ENCODE measurements at places on chromosomes 2 and 18. TPM values are rescaled to one million over a fixed set of nuclear protein-coding genes. Genes with fewer than 3 reads are reported as not detected.

Gene COL3A1
- 3,160 TPM for total RNA-seq

- DNase-seq, result no peak
These were observed 16.2 kb downstream of the CENPO start for GRCh38 chr2:24809316-24810007.

DNA sequence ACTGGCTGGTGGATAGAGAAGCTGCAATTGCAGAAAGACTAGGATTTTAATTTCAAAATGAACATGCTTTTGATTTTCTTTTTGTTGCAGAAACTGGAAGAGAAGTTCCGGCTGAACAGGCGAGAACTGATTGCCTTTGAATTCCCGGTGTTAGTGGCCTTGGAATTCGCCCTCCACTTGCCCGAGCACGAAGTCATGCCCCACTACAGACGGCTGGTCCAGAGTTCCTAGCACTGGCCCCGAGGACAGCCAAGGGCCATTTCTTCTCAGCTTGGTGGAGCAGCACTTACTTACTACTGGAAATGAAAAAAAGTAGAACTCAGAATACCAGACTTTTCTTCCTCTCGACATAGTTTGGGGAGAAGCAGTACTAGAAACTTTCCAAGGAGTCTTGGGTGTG lies 121.9 kb downstream of the CABLES1 start:
- DNase-seq, result no peak

Gene GAD1
- 0.36 TPM for total RNA-seq

DNA sequence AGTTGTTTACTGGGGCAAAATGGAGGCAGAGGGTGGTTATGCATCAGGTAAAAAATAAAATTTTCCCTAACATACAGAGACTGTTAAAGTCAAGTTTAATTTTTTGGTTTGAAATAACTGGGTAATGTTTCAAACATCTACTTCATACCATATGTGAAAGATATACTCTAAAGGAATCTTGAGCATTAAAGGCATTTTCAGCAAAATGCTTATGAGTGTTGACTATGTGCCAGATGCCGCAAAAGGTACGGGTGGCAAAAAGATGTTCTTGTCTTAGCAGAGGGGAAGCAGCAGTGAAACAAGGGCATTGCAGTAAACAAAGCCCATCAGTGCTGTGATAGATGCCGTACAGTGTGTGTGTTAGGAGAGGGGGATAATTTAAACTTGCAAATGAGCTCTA lies 263.1 kb upstream of the ID2 start:
- no peak for DNase-seq

GRCh38 chr2:37706334-37707183 lies 35.1 kb upstream of the CDC42EP3 start:
- DNase-seq, result no peak

DNA sequence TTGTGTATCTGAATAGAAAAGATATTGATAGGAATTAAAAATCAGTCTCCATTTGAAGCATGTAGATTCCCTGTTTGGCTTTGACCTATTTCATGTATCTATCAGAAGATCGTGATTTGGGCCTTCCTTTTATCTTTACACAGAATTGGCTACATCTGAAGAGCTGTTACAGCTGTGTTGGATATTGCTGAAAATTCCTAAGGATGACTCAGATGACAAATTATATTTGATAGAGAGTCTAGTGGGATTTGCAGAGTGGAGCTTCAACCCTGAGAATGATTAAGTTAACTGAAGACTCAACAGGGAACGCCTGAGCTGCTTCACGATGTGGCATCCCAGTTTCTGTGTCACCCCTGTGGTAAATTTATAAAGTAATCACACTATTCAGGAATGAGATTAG lies 4.9 kb upstream of the COL3A1 start:
- DNase-seq, result no peak

DNA sequence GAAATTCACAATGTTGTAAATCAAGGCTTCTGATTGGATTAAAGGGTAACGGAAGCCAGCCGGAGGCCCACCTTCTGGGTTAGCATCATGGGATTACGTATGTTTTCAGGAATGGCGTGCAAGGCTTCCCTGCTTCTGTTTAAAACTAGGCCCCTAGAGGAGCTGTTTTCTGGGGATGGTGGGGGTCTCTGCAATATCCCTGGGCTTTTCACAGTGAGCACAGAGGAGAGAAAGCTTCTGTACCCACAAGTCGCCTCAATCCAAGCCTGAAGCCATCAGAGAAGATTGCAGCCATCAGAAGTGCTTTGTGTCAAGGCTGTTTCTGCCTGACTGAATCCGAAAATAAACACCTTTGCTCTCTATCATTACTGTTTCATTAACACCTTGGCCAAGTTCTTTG lies 226.9 kb upstream of the SMIM21 start:
- DNase-seq, result no peak

Gene MOGAT1
- total RNA-seq, result not detected

GRCh38 chr2:119712571-119712970 lies 33.6 kb downstream of the TMEM177 start:
- no peak for DNase-seq

Gene SLC4A5
- 2.7 TPM for total RNA-seq

Gene ST6GAL2
- total RNA-seq, result 0.36 TPM

Data from osteoblast (primary cell).